ENCODE measurements at places on chromosomes 4 and X.

DNA sequence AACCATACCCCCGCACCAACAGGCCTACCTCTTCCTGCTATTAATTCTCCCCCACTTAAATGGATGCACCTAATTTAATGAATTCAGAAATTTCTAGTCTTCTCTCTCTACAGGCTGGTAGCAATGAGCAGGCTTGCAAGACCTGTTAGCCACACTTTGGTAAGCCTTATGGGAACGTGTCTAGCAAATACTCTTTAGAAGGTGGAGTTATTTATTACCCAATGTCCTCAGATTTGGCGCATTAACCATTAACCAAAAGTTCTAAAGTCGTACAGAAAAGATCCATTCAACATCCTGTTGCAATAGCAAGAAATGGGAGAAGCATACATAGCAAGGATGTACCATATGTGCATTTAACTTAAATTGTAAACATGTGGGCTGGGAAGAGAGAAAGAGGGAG is 47.5 kb downstream of the SLITRK2 start:
- no peak for DNase-seq

DNA sequence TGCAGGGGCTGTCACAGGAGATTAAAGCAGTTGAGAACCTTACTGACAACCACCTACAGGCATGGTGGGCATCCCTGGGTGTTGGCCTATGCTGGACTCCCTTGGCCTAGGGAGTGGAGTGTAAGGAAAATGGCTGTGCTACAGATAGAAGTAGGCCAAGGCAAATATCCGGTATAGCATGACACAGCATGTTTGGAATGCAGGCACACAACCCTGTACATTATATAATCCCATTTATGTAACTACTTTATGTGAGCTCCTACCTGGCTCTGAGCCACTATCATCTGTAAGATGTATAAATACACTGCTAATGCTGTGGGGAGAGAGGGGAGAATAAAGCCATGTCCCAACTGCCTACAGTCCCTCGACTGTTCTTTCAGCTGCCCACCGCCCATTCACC is 38.7 kb upstream of the KCTD8 start:
- no peak for DNase-seq

GRCh38 chr4:62015043-62015739 is 815.1 kb downstream of the ADGRL3 start:
- DNase-seq = no peak

DNA sequence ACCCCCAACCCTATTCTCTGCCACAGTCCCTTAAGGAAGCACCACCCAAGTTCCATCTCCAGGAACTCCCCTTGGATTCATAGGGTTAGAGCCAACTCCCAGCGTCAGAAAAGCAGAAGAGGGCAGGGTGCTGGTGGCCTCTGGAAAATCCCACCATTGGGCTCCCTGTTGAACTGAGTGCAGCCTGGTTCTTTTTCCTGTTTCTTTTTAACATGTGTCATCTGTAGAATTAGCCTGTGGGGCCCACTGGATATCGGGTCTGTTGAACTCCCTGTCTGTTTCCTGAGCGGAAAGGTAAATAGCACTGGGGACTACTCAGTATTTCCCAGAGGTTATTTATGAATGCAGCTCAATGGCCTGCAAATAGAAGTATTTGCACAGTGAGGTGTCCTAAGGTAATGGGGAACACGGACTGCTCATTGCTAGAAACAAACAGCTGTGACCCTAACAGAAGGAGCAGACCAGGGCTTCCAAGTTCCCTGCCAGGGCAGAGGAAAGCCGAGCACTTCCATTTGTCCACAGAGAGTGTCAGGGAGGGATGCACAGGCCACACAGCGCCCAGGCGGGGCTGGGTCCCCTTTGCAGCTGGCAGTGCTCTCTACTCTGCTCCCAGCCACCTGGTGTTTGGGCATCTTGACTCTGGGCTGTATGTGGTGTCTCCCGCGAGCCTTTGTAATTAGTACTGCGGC is 102.6 kb downstream of the FHDC1 start:
- DNase-seq = no peak

DNA sequence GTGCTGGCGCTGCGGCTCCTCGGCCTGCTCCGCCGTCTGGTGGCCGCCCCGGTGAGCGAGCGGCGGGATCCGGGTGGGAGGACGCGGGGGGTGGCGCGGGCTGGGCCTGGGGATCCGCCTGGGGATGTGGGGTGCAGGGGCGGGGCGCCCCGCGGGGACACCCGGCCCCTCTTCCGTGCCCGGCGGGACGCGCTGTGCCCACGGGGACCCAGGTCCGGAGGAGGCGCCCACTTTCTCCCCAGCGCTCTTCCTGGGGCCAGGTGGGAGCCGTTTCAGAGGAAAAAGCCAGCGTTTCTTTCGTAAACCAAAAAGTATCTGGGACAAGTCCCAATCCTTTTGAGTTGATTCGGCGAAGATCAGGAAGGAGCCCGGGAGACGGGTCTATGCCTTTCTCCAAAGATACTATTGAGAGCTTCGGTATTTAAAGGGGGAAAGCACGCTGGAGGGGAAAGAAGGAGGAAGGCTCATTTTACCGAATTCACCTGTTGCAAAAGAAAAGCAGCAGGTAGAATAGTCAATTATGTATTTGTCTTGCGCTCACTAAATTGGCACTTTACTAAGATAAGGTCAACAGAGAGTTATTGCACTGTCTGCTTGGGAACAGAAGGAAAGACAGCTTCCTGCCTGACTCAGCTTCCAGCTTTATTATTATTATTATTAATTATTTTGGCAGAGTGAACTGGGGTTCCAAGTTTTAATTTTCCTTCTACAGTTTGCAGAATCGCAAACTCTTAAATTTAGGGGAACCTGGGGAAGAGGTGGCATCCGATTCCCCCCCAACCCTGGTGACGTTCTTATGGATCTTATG is 81.5 kb upstream of the CD99 start:
- no peak for DNase-seq

GRCh38 chrX:122703762-122704161 is 480.3 kb upstream of the GRIA3 start:
- DNase-seq = no peak

- no peak for DNase-seq
Observed at GRCh38 chr4:106671716-106672115, 303.1 kb upstream of the GIMD1 start.

- no peak for DNase-seq
Observed at GRCh38 chr4:2085496-2085901, 26.4 kb downstream of the NAT8L start.

- DNase-seq = no peak
Observed at GRCh38 chr4:385934-386707, 48.5 kb downstream of the ZNF141 start.

DNA sequence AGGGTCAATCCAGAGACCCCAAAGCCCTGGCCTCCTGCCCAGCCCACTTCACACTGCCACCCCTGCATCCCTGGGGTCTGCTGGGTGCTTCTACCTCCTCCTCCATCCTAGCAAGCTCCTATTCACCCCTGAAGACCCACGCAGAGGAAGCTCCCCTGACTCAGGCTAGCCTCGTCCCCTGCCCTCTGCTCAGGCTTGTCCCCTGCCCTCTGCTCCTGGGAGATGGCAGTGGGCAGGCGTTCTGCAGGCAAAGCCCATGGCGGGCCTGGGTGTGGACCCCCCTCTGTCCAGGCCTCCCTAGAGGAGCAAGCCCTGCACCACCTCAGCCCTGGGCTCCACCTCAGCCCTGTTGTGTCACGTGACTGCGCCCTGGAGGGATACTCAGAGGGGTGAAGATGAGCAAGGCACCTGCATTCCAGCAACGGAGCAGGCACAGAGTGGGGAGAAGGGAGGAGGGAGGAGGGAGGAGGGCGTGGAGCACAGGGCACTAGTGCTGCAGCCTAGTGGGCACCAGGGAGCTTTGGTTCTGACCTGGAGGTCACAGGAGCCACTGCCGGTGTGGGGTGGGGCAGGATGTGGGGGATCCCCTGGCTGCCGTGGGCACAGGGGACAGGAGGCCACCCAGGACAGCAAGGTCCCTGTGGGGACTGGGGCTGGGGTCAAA is 27.6 kb upstream of the FGFR3 start:
- DNase-seq = no peak

DNA sequence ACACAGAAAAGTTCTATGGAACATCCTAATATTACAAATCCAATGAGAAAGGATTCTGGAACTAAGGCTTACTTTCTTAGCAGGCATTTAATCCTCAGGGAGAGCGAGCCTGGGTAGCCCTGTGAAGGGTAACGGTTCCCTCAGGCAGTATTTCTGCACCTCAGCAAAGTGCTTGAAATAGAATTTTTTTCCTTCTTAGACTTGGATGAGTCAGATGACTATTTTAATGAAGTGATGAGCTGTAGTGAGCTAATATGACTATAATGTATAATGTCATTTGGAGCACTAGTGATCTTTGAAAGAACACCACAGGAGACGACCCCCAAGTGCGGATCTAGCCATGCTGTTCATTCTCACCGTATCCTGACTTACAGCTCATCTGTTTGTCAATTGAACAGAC is 493.0 kb upstream of the FAM241A start:
- DNase-seq = no peak

GRCh38 chrX:150517303-150517910 is 51.0 kb upstream of the MTM1 start:
- DNase-seq = no peak

GRCh38 chr4:150126864-150127203 is 48.6 kb downstream of the DCLK2 start:
- DNase-seq = no peak

GRCh38 chr4:47533689-47534347 is 48.7 kb downstream of the ATP10D start:
- DNase-seq = no peak

GRCh38 chr4:94447754-94448411 is 3.9 kb upstream of the PDLIM5 start:
- DNase-seq = no peak

DNA sequence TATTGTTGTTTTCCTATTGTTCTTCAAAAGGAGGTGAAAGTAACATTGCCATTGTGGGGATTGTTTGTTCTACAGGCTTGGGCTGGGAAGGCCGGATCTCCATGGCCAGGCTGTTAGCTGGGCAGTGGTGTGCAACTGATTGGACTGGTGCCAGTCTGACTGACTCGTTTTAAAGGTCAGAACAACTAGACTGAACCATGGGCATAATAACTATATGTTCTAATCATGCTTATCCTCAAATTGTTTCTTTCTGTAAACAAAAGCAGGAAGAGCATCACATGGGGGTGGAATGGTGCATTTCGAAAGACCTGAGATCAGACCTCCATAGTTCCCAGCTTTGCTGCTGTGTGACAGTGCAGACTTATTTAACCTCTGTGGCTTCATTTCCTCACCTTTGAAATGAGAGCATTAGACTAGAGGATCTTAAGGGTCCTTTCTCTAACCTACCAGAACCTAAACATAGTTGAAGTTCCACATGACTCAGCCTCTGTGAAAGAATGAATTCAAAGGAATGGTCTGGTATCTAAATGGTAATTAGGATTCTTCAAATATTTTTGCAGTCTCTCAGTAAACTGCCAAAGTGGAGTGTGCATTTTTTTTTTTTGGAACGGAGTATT is 66.7 kb upstream of the PGRMC2 start:
- no peak for DNase-seq

GRCh38 chrX:151977009-151977408 is 2.5 kb upstream of the GABRE start:
- no peak for DNase-seq

GRCh38 chr4:79175716-79176115 is 150.1 kb downstream of the NAA11 start:
- no peak for DNase-seq

GRCh38 chr4:165326831-165327210 is 648 bp upstream of the MSMO1 start:
- no peak for DNase-seq

DNA sequence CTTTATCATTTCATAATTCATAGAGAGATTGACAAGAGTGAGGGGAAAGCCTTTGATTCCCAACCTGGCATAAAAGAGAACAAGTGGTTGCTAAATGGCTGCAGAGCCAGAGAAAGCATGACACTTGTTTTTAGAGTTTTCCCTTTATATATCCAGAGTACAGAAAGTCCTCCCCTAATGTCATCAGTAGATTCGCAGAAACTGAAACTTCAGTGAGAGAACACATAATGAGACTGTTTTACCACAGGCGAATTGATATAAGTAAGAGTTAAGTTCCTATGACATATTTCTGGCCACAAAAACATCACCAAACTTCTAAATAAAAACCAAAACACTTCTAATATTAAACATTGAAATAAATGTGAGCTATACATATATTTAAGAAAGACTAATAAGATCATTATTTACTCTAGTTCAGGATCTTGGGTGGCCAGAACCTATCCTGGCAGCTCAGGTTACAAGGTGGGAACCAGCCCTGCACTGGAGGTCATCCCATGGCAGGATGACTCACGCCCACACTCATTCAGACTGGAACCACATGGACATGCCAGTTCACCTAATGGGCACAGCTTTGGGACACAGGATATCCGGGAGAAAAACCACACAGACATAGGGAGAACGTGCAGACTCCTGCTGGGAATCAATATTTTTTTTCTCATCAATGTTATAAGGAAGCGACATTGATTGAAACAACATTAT is 35.5 kb downstream of the NWD2 start:
- DNase-seq = no peak

DNA sequence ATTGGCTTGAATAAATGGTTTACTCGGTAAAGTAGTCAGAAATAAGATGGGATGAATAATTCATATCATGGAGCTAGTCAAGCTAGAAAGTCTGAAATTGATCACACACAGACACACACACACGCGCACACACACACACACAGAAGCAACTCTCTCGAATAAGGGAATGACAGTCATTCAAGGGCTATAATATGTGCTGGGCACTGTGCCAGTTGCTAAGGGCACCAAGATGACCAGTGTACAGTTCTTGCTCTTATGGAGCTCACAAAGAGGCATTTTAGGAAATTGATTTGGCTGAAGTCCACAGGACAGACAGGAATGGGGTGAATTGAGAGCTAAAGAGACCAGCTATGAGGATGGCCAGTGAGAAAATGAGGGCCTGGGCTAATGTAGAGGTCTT is 34.2 kb upstream of the SH3D19 start:
- no peak for DNase-seq

- no peak for DNase-seq
Observed at GRCh38 chrX:101685923-101686322, 26.3 kb upstream of the ARMCX2 start.

DNA sequence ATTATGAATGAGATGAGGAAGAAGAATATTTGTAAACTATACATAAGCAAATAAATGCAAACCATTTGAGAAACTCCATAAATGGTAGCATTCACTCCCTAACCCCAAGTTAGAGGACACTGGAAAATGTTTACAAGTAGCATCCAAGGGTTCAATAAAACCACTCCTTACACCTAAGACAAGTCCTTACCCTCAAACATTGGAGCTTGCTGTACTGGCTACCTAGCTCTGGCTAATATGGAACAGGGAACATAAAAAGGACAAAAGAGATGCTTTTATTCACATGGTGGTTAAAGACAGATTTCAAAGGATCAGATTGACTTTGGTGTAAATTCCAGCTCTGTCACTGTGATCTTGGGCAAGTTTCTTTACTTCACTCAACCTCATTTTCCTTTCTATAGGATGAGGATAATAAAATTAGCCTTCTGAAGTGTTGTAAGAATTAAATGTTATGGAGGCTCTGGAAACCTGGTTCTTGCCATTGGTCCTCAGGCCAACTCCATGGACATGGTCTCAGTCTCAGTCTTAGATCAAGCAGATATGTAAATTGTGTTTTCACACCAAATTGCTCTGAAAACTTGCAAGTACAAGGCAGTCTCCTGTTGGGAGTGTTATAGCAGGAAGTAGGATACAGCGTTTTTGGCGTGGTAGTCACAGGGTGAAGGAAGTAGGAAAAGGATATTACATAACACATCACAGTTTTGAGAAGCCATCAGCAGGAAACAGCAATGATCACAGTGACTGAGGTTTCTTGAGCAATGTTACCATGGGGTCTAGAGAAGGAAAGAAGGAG is 3.3 kb downstream of the CXCL1 start:
- no peak for DNase-seq

- no peak for DNase-seq
Observed at GRCh38 chr4:124499261-124499660, 213.3 kb downstream of the ANKRD50 start.
